ENCODE measurements at places on chromosomes 11 and 22.
A peak's percentile ranks its signal among the peaks of the same experiment; 100 is the strongest.

GRCh38 chr11:92087725-92088537 lies 136.7 kb upstream of the FAT3 start:
- DNase-seq = no peak

- DNase-seq = peak; percentile 65
These were observed 41.8 kb downstream of the TST start for GRCh38 chr22:36977401-36977861.

DNA sequence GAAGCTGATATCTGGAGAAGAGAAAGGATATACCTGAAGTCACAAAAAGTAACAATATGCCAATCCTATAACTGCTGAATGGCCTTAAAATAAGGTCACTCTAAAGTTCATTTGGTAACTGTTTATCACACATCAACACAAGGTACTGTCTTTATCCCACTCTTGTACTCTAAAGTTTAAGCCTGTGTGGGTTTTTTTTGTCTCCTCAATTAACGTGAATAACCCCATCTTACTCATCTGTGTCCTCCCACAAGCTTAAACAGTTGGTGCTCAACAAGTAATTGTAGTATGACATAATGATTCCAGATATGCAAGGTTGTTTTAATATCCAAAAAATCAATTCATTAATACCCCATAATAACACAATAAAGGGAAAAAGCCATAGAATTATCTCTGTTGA lies 42.1 kb downstream of the PAK1 start:
- DNase-seq = no peak

GRCh38 chr11:125451400-125452124 lies 44.5 kb downstream of the FEZ1 start:
- DNase-seq = no peak

- no peak for DNase-seq
These were observed 629 bp downstream of the PSMA1 start for GRCh38 chr11:14519597-14519916.

DNA sequence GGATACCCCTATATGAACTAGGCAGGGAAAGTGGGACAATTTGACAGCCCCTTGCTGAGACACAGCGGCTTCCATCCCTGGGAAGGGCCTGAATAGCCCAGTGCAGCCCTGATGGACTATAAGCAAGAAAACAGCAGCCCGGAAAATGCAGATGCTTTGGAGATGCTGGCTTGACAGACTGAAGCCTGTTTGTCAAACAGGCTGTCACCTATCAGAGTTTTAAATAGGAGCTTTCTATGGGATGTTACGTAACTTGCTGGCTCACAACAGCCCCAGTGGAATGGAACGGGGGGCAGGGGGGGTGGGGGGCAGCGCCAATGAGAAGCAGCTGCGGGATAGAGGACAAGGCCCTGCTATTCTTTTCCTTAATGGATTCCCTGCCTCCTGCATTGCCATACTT lies 91.9 kb upstream of the NTM start:
- no peak for DNase-seq

DNA sequence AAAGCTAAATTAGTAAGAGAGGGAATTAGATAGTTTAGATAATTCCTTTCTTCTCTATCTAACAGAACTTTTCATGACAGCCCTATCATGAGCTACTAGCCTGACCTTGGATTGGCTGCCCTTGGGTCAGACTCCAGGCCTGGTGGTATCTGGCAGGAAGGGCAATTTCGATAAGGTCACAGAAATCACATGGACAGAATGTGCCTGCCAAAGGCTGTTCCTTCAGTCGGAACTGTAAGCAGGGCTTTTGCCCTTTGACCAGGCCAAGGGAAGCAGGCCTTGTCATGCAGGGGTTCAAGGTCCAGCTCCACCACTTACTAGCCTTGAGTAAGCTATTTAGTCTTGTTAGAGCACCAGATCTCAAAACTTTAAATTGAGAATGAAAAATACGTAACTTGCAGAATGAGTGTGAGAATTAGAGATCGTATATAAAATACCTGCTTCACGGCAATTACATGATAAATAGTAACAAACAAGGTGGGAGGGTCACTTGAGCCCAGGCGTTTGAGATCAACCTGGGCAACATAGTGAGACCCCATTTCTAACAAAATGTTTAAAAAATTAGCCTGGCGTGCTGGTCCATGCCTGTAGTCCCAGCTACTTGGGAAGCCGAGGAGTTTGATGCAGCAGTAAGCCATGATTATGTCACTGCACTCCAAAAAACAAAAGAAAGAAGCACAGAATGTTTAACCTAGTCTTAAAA lies 60.8 kb upstream of the SC5D start:
- DNase-seq = peak; percentile 75

DNA sequence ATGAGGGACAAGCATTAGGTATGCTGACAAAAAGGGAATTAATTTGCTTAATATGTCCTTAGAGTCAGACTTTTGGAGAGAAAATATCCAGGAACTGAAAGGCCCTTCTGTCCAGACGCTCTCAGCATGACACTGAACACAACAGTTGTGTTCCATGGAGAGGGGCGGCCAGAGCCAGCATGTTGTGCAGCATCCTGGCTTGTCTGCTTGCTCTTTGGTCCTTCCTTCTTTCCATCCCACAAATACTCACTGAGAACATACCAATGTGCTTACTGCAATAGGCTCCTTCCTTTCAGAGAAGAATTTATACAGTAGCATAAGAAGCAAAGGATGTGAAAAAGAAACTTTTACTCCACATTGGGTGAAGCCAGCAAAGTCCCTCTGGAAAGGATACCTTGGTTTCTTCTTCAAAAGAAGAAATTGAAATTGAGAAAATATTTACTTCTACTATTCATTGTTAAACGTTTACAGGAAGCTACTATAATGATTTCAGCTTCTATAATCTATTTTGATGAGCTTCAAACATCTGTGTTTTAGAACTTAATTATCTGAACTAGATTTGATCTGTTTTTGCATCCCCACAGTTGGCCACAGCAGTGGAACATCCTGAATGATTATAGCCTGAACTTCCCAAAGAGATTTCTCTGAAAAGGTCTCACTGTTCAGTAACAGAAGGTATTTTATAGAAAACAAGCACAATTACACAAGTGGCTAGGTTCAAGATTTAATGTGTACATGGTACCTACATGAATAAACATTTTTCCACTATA lies 304.1 kb upstream of the PITPNB start:
- no peak for DNase-seq

Measured in adrenal gland (tissue), 19 donors.